ENCODE measurements at places on chromosomes 13 and 19.

- no peak for DNase-seq
Measured at GRCh38 chr19:48879025-48879637, 6.9 kb downstream of the PPP1R15A start.

- no peak for DNase-seq
Measured at GRCh38 chr13:42971691-42972347, 20.2 kb downstream of the EPSTI1 start.

- DNase-seq, result no peak
Measured at GRCh38 chr19:1513499-1514294, 878 bp upstream of the ADAMTSL5 start.

GRCh38 chr13:77406644-77407440, 79.9 kb upstream of the MYCBP2 start:
- no peak for DNase-seq

- DNase-seq, result no peak
Measured at GRCh38 chr13:41767801-41768200, 193.1 kb downstream of the VWA8 start.

Measured in midbrain (tissue), 1 donor.